ENCODE measurements at places on chromosomes 11 and 22. TPM values are rescaled to one million over a fixed set of nuclear protein-coding genes. Genes with fewer than 3 reads are reported as not detected.
A peak's percentile ranks its signal among the peaks of the same experiment; 100 is the strongest.

The SLC6A5 gene
- not detected for total RNA-seq

- H3K27ac ChIP-seq, result peak overlapping the region; percentile 98
- H3K4me1 ChIP-seq, result peaks cover 58% of the 10 kb centered on the region
- H3K27me3 ChIP-seq, result peaks cover 15% of the 10 kb centered on the region
- no peaks in the 10 kb centered on the region for H3K36me3 ChIP-seq
- no peak overlapping the region for H3K4me3 ChIP-seq
- DNase-seq, result no peak
Observed at GRCh38 chr11:846496-847098, 3.9 kb downstream of the TSPAN4 start.

DNA sequence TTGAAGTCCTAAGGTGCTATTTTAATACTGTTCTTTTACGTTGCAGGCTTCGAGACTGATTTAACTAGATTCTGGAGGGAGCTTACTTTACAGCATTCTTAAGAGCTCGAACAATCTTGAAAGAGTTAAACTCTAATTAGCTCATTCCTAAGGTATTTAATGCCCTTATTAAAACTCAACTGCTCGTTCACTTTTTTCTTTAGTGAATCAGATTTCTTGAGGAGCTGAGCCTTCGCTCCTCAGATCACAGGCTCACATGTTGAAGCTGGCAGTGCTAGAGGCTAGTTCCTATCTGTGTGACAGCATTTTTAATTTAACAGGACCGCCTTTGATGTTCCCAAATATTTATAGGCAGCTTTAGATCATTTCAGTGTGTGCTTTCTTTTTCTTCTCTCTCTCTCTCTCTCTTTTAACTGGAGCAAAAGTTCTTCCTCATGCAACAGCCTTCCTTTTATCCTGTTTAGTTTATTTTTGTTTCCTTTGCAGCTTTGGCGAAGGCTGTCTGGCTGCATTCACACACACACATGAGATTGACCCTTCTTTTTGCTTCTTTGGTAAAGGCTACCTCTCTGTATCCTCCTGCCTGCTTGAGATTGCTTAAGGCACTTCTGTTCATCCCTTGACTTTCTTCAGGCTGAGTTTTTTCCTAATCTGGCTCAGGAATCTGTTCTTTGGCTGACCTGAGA lies 21.0 kb downstream of the ZNRF3 start:
- H3K36me3 ChIP-seq, result no peaks in the 10 kb centered on the region
- H3K4me1 ChIP-seq, result peaks cover 37% of the 10 kb centered on the region
- no peaks in the 10 kb centered on the region for H3K27me3 ChIP-seq
- H3K27ac ChIP-seq, result no peak overlapping the region
- no peak for DNase-seq

GRCh38 chr11:118353084-118353710 lies 6.2 kb upstream of the UBE4A start:
- H3K27me3 ChIP-seq, result peaks cover 2% of the 10 kb centered on the region

DNA sequence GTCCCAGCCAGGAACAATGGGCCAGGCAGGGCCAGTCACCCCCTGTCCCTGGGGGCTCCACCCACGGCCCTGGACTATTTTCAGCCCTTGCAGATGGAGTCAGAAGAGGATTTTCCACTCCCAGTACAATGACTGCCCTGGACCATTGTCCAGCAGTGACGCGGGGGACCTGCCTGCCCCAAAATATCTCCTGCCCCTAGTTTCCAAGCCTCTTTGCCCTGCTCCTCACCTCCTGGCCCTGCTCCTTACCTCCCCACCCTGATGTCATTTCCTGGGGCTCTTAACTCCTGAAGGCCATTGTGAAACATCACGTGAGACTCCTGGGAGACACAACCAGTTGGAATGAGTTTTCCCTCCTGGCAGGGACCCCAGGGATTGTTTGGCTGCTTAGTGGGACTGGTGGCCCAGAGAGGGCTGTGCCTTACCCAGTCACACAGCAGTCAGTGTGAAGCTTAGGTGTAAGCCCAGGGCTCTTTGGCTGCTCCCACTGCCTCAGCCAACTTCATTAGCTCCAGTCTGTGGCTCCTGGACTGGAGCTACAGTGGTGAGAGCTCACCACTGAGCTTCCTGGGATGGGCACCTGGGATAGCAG lies 22.2 kb downstream of the P2RY2 start:
- peaks cover 23% of the 10 kb centered on the region for H3K4me1 ChIP-seq
- no peak overlapping the region for H3K4me3 ChIP-seq
- H3K27me3 ChIP-seq, result no peaks in the 10 kb centered on the region
- H3K36me3 ChIP-seq, result no peaks in the 10 kb centered on the region

Measured in tibial nerve (tissue), 4 donors.